ENCODE measurements at places on chromosomes 7 and 10.

DNA sequence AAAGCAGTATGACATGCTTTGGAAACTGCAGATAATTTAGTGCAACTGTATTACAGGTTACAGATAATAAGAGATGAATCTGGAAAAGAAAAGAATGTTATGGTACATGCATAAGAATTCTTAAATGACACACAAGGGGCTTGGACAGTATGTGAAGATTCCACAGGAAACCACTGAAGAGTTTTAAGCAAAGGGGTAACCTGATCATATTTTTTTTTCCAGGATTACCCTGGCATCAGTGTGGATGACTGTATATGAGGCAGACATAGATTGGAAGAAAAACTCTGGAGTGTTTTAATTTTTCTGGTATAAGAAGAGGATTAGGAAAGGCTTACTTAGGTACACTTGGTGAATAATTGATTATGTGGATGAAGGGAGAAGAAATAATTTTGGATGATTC, 8.1 kb downstream of the TFPI2 start:
- DNase-seq = no peak

- DNase-seq = no peak
These were observed 568.7 kb downstream of the ETV1 start for GRCh38 chr7:13420726-13421125.

DNA sequence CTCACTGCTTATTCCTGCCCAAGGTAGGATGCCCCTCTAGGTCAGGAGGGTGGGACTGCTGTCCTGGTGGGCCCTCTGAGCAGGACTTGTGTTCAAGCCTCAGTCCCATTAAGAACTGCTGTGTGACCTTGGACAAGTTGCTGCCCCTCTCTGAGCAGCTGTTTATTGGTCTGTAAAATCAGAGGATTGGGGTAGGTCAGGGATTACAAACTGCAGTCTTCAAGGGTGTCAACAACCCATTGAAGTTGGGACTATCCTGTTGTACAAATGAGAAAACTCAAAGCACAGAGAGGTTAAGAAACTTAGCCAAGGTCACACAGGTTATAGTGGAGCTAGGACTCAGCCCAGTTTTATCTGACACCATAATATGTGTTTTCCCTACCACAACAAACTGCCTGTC, 55.3 kb downstream of the ZMIZ1 start:
- no peak for DNase-seq

- DNase-seq = no peak
These were observed 31.1 kb upstream of the IMMP2L start for GRCh38 chr7:111593343-111593742.

- peak; percentile 30 for DNase-seq
These were observed 212.2 kb downstream of the FAM107B start for GRCh38 chr10:14562218-14563075.

Data from suppressor macrophage treated with lipopolysaccharide for 1 hour (primary cell).